ENCODE measurements at places on chromosomes 3 and 15.

DNA sequence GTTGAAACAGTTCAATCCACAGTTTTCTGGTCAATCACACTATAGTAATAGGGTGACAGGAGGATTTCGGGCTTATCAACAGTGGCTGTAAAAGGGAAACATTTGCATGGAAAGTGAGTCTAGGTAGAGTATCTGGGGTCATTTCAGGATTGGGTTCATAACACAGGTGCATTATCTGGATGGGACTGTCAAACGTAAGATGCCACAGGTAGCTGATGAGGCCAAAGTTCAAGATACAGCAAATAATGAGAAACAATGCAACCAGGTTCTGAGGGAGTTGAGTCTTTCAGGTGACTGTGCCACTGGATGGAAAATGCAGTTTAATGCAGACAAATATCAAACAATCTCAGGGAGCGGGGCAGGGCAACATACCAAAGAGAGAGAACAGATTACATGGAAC lies 62.2 kb downstream of the WDR76 start:
- DNase-seq, result no peak

DNA sequence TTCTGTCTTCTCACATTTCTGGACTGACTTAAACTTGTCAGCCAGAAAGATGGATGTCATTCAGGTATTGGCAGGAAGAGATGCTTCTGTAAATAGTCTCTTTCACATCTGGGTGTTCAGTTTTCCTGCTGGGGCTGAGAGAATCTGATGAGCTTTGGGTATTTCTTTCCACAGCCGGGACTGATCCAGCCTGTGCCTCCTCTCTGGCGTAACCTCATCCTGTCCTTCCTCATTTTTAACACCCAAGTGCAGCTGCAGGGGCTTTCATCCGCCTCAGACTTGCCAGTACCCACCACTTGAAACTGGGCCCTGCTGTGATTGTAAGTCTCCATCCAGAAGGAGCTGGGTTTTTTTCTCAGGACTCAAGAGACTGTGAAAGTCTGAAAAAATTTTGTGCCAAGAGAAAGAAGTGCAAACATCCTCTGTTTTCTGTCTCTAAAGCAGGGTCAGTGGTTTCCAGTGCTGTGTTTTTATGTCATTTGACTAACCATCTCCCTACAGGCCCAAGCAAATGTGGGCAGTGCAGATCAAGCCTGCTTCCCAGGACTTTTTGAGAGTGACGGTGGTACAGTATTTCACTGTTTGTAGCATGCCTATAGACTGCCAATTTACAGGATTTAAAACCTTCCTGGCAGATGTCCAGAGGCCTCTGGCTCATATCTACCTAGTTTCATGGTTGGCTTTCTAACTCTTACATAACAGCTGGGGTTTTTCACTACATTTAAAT lies 342.7 kb downstream of the PTPRG start:
- DNase-seq, result no peak

GRCh38 chr3:108608750-108609149 lies 19.2 kb downstream of the DZIP3 start:
- DNase-seq, result no peak

DNA sequence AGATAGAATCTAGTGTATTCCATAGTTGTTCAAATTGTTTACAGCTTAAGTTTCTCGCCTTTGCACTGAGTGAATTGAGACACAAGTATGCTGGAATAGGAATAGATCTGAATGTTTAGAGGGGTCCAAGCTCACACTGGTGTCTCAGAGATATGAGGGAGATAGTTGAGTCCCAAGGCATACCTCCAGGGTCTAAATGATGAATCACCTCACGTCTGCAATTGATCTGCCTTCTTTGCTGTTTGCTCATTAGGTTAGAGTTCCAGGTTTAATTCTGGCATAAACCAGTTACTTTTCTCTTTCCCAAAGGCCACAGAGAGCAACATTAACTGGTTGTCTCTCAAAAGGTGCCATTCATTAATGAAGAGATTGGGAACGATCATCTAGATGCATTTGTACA lies 106.3 kb upstream of the MME start:
- peak; percentile 20 for DNase-seq

DNA sequence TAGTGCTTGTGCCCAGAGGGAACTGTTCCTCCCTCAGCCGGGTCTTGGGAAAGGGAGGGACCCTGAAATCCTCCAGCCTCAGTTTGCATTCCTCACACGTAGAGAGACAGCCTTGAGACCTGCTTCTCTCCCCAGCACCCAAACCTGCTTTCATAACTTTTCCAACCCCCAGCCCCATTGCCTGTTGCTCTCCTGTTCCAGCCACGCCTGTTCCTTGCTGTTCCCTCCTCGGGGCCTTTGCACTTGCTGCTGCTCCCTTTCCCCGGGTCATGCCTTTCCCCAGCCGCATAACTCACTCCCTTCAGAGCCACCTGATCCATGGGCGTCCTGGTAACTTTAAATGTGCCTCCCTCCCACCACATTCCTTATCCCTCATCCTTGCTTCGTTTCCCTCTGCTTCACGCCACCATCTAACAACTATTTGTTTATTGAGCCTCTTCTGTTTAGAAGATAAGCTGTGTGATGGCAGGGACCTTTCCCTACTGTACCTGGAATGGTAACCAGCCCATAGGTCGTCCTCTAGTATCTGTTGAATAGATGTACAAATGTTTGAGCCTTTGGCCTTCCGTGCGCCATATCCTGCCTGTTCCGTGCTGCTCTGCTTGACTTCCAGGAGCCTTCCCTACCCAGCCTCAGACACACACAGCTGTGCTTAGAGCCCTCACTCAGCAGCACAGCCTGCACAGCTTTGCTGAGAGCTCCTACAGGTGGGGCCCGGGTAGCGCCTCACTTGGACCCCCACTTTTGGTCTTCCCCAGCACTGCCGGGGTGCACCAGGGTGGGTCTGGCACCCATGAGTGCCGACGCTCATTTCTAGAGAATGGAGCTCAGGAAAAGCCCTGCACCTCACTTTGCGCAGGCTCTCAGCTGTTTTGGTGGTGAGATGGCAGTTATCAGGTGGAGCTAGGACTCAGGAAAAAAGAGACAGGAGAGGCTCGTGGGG lies 60.2 kb downstream of the SCN5A start:
- DNase-seq, result no peak

GRCh38 chr3:40923143-40923542 lies 276.2 kb upstream of the CTNNB1 start:
- DNase-seq, result no peak

- no peak for DNase-seq
Measured at GRCh38 chr3:4358273-4358672, 55.1 kb downstream of the SETMAR start.

GRCh38 chr3:32556332-32556731 lies 14.3 kb downstream of the DYNC1LI1 start:
- DNase-seq, result no peak

DNA sequence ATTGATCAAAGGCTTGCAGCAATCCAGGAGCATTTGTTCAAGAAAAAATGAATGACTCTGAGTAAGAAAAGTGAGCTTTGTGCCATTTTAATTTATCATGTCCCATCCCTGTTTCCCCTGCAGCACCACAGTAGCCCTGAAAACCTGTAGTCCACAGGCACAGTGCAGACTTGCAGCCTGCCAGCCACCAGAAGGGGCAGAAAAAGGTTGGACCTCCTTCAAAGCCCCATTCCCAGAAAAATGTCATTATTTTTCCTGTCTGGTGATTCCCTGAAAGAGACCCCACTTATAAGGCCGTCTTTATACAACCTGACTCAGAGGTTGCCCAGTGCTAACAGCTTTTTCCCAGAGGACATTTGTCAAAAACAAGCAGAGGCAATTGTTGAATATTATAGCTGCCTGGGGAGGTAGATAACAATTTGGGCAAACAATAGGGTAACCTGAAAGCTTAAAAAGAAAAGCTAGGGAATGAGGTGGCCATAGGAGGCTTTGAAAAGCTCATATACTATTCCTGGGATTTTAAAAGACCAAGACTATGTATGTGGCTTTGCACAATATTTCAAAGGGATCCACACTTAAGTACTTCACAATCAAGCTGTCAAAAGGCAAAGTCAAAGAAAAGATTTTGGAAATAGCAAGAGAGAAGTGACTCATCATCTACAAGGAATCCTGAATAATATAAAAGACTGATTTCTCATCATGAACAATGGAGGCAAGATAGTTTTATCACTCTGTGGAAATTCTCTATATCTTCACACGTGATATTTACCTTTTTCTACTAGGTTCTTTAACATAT lies 136.8 kb upstream of the PLXNA1 start:
- no peak for DNase-seq

DNA sequence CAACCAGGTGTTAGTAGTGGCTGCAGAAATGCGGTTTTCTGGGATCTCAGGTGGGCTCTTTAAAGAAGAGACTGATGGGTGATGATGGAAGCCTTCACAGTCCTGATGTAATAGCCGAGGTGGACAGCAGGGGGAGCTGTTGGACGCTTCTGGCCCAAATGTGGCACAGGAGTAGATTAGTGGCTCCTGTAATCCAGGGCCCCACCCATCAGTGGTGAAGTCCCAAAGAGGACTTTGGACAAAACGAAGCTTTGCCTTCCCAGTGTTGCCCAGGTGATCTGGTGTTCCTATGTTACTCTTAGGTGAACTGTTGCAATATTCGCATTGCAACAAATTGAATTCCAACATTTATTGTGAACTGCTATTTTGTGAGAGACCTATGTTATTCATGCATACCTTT lies 31.8 kb upstream of the MYZAP start:
- peak; percentile 54 for DNase-seq

- DNase-seq, result peak; percentile 41
Measured at GRCh38 chr15:70339571-70340493, 242.1 kb upstream of the TLE3 start.

DNA sequence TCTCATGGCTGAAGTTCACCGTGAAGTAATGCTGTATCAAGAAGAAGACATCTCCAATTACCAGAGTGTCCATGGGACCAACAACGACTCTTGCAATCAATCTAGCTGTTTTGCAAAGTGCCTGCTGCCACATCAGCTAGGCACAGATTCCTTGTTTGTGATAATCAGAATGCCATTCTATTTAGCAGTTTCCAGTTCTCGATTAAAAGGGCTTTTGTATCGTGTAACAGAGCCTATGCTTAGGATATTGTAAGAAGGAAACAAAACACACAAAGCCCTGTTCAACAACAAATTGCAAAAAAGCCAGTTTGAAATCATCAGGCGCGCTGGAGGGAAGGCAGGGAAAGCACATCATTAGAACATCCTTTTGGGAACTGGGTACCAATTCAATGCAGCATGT lies 26.1 kb downstream of the RASGRF1 start:
- no peak for DNase-seq

GRCh38 chr3:112084980-112085705 lies 1.0 kb upstream of the C3orf52 start:
- no peak for DNase-seq

DNA sequence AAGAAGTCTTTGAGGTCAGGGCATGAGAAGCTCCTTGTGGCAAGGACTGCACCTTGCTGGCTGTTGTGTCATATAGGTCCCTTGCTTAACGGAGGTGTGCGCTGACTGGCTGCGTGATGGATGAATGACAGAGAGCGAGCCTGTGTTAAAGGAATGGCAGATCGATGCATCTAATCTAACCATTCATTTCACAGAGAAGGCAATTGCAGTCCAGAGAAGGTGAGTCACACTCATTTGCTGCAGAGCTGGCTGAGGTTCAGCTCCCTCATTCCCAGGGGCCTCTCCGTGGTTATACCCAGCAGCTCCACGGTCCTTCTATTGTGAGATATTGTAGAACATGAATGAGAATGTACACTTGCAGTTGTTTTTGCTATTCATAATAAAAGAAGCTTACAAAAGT lies 289.3 kb downstream of the EPHB1 start:
- DNase-seq, result no peak

DNA sequence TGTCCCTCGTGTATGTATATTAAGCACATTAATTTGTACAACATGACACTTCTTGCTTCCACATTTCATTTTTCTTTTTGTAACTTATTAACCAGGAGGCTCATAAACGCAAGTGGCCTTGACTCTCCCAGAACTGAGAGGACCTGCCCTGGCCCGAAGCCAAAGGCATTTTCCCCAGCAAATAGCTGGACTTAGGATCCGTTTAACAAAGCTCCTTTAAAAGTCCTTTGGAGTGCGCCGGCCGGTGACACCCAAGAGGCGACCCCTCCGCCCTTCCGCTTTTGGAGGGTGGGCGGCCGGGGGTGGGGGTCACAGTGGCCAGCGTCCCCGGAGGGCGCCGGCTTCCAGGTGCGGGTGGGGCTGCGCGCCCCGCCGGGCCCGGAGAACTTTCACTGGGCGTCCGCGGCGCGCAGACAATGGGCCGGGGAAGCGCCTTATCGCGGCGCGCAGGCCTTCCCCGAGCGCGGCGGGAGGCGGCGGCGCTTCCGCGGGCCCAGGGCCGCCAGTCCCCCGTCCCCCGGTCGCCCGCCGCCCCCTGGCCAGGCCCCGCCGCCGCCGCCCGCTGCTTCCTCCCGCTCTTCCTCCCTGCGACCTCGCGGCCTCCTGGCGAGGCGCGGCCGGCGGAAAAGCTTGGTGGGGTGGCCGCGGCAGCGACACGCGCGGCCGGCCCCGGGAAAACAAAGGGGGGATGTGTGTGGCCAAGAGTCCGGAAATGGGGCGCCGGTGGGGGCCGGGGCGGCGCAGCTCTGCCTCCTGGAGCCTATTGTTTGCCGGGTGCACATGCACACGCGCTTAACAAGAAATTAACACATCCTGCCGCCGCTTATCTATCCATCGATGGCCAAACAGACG lies 613.4 kb downstream of the MCTP2 start:
- no peak for DNase-seq

DNA sequence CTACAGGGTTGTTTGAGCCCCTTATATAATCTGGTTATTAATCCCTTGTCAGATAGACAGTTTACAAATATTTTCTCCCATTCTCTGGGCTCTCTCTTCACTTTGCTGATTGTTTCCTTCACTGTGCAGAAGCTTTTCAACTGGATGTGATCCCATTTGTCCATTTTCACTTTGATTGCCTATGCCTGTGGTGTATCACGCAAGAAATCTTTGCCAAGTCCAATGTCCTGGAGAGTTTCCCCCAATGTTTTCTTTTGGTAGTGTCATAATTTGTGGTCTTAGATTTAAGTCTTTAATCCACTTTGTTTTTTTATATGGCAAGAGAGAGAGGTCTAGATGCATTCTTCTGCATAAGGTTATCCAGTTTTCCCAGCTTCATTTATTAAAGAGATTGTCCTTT lies 40.7 kb downstream of the XXYLT1 start:
- DNase-seq, result no peak

DNA sequence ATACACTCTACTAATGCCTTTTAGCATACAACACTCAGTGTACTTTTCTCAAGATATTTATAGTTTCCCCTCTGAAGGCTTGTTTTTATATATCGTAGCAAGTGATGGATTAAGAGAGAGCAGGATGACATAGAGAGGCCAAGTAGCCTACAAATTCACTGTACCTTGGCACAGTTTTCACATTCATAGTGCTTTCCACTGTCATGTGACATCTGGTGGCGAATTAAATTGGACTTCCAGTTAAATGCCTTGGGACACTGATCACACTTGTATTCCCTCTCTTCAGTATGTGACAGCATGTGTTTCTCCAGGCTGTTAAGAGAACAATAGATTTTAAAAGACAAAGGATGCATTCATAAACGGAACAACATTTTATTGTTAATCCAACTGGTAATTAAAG lies 541.1 kb downstream of the MECOM start:
- no peak for DNase-seq

DNA sequence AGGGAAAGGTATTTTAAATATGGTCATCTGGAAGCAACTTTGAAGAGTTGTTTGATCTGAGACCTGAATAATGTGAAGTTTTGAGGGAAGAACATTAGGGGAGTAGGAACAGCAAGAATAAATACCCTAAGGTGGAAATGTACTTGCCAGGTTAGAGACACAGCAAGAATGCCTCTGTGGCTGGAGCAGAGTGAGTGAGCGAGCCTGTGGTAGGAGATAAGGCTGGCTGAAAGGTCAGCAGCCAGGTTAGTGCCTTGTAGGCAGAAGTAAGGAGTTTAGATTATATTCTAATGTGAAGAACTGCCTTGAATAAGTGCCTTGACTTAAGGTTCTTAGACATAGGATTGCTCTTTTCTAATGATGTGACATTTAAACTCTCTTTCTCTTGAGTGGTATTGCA lies 18.3 kb downstream of the LRRC49 start:
- DNase-seq, result no peak

All from EL (cell line).